Activated T-cell treated with anti-CD3 and anti-CD28 coated beads, Interleukin-2, amount 50 U/mL, for 72 hours (primary cell): ENCODE measurements at places on chromosomes 4 and X.
A peak's percentile ranks its signal among the peaks of the same experiment; 100 is the strongest.

- DNase-seq, result no peak
Measured at GRCh38 chr4:95319169-95319568, 229.6 kb downstream of the UNC5C start.

- DNase-seq, result no peak
Measured at GRCh38 chr4:7398104-7398423, 36.7 kb downstream of the PSAPL1 start.

- DNase-seq, result peak; percentile 54
Measured at GRCh38 chr4:25439918-25440477, 62.9 kb downstream of the ANAPC4 start.

DNA sequence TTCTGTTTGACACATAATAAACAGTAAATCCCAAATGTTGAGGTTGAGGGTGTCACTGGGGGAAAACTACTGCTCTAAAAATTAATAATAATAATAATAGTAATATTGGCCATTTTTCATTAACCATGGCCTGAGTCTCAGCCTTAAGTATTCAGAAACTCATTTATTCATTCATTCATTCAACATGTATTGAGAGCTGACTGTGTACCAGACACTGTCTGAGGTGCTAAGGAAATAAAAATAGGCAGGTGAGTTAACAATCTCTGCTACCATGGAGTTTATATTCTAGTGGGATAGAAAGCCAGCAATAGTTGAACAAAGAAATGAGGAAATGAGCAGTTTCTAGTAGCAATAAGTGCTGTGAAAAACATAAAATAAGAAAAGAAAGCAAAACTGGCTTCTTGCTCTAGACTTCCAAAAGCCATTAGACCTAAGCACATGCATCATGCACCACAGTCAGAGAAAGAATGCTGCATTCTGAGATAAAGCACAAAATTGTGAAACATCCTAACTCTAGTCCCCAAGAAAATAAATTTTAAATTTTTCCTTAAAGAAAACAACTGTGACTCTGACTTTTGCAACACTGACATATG lies 278.7 kb downstream of the RCHY1 start:
- DNase-seq, result no peak

- DNase-seq, result no peak
Measured at GRCh38 chrX:132171478-132171877, 43.7 kb upstream of the FRMD7 start.

DNA sequence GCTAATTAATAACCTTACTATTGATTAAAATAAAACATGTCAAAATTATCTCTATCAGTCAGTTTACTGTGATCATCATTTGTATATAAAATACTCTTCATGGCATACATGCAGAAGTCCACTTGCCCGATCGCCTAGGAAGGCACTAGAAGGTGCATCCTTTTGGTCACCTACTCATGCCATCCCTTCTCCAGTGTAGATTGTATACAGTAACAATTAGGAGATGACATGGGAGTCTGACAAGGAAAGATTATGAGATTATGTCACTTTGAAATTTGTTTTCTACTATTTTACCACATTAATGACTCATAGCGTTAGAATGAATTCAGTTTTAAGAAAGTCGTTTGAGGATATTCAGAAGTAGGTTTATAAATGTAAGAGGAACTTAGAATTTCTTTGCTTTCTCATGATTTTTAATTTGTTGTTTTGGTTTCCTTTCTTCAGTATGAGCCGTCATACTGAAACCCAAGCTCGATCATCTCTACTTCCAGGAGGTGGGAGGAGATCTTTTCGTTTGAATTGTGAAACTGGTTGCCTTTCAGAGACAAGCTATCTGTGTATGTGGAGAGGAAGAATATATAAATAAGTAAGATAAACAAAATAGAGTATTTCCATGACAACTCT lies 51.1 kb upstream of the UNC5C start:
- DNase-seq, result no peak

GRCh38 chrX:129360175-129360574 lies 163.1 kb downstream of the SMARCA1 start:
- DNase-seq, result peak; percentile 42

- no peak for DNase-seq
Measured at GRCh38 chrX:133435544-133436124, 20.3 kb upstream of the GPC4 start.

DNA sequence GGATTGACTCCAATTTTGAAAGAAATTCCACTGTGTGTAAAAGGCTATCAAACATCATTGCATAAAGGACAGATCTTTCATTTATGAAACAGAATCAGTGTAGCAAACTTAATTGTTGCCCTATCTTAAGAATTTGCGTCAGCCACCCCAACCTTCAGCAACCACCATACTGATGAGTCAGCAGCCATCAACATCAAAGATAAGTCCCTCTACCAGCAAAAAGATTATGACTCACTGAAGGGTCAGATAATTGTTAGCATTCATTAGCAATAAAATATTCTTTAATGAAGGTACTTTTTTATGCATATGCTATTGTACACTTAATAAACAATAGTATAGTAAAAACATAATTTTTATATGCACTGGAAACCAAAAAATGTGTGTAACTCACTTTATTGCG lies 15.8 kb upstream of the GRSF1 start:
- DNase-seq, result no peak
